ENCODE measurements at places on chromosomes 16 and 17. TPM values are rescaled to one million over a fixed set of nuclear protein-coding genes. Genes with fewer than 3 reads are reported as not detected.

PMP22 gene
- 54.2 TPM for total RNA-seq

MED9 gene
- 23.1 TPM for total RNA-seq

DNA sequence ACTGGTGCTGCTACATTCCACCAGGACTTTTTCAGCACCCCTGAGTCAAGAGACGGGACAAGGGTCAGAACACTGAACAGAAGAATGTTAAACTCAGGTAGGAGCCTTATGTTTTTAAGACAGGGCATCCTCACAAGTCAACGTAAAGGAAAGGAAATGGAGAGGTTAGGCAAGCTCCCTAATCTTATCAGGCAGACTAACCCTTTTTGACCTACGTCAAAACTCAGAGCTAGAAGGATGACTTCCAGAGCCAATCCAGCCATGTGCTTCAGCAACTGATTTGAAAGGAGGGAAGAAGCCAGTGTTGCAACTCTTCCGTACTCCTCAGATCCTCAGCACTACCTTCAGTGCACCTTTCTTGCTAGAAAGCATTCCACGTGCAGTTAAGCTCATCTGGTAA is 46.8 kb downstream of the REXO5 start:
- DNase-seq, result no peak

DNA sequence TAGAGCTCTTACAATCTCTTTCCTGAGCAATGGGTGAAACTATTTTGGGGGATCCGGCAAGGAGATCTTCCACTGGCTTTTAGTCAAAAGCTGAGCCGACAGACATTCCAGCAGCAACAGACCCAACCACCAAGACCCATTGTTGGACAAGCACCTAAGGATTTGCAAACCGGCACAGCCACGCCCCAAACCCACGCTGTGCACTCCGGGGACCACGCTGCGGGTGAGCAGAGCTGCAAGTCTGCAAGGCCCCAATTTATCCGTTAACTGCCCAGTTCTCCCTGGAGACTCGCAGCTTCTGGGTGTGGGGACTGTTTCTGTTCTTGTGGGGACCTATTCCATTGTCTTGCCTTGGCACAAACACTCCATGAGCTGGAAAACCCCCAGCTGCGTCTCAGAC is 45.9 kb downstream of the C16orf95 start:
- DNase-seq, result no peak

- no peak for DNase-seq
Measured at GRCh38 chr17:180381-181244, 837 bp downstream of the DOC2B start.

DNA sequence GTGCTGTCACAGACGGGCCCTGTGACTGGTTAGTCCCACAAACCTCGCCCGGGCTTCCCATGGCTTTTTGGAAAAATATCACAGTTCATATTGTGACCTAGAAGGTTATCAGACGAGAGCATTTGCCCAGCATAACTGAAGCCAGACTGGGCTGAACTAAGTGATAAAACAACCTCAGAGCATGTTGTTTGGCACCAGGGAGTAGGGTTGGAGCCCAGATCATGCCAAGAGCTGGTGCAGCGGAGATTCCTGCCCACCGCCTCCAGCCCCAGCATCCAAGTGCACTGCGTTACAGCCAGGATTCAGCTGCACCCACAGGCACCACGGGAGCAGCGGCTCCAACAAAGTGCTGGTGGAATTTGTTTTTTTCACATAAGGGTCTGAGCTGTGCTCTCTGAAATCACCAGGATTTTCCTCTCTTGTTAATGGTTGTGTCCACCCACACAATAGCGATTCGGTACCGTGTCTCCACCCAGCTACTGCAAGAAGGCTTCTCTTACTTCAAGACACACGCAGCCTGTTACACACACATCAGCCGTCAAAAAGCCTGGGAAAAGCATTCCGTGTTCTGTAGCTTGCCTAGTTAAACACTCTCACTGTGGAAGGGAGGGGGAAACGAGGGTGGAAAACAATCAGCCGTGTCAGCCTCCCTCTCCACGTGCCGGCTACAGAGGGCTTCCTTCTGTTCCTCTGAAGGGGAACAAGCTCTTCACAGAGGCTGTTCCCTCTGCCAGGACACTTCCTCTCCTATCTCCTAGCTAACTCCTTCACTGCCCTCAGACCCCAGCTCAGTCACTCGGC is 273.8 kb downstream of the C16orf95 start:
- DNase-seq, result no peak

DNA sequence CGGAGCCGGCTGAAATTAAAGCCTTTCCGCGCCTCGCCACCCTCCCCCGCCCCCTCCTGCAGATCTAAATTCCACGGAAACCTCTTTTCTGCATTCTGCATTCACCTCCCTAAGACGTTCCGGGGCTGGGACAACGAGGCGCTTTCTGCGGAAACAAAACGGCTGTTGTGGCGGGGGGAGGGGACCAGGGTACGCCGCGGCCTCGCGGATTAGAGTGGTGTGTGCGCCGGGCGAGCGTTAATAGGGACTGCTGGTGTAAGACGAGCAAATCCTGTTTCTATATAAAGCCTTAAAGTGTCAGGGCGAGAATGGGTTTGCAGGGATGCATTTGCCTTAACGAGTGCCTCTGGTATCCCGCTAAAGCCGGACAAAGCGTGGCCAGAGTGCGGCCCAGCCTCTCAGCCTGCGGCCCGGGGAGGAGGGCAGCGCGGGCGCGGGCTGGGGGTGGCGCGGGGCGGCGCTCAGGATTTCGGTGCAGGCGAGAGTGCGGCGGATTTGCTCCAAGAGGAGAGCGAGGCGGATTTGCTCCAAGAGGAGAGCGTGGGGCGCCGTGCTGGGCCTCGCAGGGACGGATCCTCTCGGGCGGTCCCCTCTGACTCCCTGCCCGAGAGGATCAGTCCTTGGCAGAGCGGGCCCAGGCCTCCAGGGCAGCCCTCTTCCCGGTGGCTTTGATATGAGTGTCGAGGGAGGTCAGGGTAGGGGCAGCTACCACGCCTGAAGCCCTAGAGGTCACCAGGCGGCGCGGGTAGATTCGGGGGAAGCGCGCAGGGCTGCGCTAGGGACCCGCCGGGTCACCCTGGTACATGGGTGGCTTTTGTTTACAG is 5.1 kb downstream of the BAHCC1 start:
- DNase-seq, result peak; percentile 66

GRCh38 chr16:46662123-46662522 is 26.9 kb downstream of the VPS35 start:
- no peak for DNase-seq

All from mucosa of descending colon (tissue), 3 donors.